Mesendoderm (in vitro differentiated cells): ENCODE measurements at places on chromosomes 1 and 21.

DNA sequence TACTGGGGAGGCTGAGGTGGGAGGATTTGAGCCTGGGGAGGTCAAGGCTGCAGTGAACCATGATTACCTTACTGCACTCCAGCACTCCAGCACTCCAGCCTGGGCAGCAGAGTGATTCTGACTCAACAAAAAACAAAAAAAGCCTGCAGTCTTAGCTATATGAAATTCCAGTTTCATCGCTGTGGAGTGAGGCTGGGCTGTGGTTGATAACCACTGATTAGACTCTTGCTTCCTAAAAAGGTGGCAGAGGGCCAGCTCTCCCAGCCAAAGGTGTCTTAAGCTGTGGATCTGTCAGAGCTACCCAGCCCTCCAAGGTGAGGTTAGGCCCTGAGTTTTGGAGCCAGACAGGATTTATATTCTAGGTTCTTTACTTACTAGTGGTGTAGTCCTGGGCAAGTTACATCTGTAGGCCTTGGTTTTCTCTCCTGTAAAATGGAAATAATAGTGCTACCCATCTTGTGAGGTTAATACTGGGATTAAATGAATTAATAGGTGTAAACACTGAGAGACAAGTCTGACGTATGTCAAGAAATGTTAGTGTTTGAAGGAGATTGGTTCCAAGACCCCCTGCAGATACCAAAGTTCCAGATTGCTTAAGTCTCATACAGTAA is 35.9 kb downstream of the TMCC2 start:
- no peak for DNase-seq

GRCh38 chr1:75879985-75880384 is 52.2 kb downstream of the ASB17 start:
- DNase-seq = no peak

- DNase-seq = peak; percentile 64
Measured at GRCh38 chr21:32813265-32813903, 41.8 kb upstream of the PAXBP1 start.

- DNase-seq = no peak
Measured at GRCh38 chr1:110070671-110071242, at the start of gene ALX3. Gene ALX3 (minus strand): TSS chr1:110070672. CDS start chr1:110070612, 60 bp downstream.

- no peak for DNase-seq
Measured at GRCh38 chr1:43352881-43353280, 5.9 kb upstream of the CDC20 start.

GRCh38 chr1:165942062-165942461 is 114.6 kb downstream of the UCK2 start:
- no peak for DNase-seq

GRCh38 chr1:43796111-43796581 is 88.8 kb downstream of the ST3GAL3 start:
- DNase-seq = no peak

DNA sequence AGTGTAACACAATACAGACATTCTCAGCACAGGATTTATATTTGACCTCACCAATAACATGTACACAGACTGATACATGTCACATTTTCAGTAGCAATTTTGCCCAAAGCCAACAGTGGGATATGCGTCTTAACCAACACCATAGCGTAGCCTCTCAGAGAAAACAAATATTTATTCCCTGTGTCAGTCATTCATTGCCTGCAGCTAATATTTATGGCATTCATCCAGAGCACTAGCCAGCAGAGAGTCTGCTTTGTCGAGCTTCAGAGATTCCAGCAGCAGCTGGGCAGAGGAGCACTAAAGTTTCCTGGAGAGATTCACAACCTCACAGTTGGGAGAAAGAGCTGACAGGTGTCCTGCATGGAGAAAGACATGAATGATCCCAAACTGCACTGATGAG is 400.7 kb upstream of the DAB1 start:
- DNase-seq = no peak

- DNase-seq = peak; percentile 55
Measured at GRCh38 chr1:177048314-177049069, 116.0 kb downstream of the ASTN1 start.

GRCh38 chr1:93114391-93114790 is 35.3 kb downstream of the MTF2 start:
- no peak for DNase-seq

- no peak for DNase-seq
Measured at GRCh38 chr1:86714561-86715244, 10.3 kb downstream of the SH3GLB1 start.

- DNase-seq = peak; percentile 71
Measured at GRCh38 chr1:203440771-203441170, 34.8 kb upstream of the PRELP start.

GRCh38 chr1:31625561-31626222 is 8.2 kb downstream of the HCRTR1 start:
- DNase-seq = no peak

DNA sequence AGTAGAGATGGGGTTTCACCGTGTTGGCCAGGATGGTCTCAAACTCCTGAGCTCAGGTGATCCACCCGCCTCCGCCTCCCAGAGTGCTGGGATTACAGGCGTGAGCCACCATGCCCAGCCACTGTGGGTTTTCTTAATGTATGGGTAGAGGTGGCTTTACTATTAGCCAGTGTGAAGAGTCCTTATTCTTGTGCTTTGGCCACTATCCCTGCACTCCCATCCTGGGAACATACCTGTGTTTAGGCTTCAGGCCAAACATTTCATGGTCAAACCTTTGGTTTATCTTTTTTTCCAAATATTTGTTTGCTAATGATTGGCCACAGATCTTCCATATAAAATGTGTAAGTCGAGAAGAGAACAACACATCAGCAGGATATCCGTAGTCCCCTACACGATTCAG is 16.5 kb downstream of the FMO5 start:
- DNase-seq = no peak

- no peak for DNase-seq
Measured at GRCh38 chr1:94873520-94874351, 53.2 kb downstream of the CNN3 start.

- DNase-seq = no peak
Measured at GRCh38 chr1:36773827-36774541, 260.3 kb downstream of the GRIK3 start.
